Hindlimb muscle (tissue), 1 donor: ENCODE measurements at places on chromosomes 13 and 19. TPM values are rescaled to one million over a fixed set of nuclear protein-coding genes. Genes with fewer than 3 reads are reported as not detected.

Gene C1QTNF9
- 8.7 TPM for polyA plus RNA-seq

DNA sequence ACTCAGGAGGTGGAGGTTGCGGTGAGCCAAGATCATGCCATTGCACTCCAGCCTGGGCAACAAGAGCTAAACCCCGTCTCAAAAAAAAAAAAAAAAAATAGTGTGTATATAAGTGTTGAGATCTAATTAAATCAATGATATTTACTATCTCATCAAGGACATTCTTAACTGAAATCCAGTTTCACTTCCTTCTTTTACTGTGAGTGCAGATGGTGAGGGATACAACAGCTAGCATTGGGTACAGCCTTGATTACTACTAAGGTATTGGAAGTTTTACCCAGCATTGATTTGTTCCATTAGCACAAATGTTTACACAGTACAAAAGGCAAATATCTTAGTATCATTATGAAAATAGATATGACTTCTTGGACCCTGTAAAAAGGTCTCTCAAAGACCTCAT, 546.6 kb downstream of the KCTD12 start:
- no peak for DNase-seq

Gene HMG20B
- 36.5 TPM for polyA plus RNA-seq

Gene IGSF23
- polyA plus RNA-seq = not detected

DNA sequence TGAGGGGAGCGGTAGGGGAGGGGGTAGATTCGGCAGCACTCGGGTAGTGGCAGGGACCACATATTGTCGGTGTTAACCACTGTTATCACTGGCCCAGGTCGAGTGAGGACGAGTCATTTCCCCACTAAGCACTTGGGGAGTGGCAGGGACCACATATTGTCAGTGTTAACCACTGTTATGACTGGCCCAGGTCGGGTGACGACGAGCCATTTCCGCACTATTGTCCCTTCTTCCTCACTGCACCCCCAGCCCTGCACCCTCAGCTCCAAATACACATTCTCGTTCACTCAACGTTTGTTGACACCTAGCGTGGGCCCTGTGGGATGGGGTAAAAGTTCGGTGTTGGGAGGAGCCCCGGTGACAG, 467 bp upstream of the CLN5 start:
- DNase-seq = no peak

DNA sequence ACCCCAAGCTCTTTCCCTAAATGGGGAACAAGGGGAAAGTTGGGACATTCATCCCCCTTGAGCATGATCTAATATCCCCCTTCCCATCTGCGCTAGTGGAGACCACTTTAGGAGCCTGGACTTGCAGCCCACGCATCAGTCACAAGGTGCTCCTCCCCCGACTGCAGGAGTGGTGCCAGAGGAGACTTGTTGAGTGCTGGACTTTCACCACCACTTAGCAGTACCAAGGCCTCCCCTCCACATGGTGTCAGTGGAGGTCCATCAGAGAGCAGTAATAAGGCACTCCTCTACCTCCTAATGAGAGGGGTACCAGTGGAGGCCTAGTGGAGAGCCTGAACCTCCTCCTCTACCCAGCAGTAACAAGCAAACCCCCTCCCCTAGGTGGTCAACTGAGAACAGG, 22.5 kb downstream of the CAB39L start:
- no peak for DNase-seq

Gene N4BP2L1
- polyA plus RNA-seq = 9.5 TPM

DNA sequence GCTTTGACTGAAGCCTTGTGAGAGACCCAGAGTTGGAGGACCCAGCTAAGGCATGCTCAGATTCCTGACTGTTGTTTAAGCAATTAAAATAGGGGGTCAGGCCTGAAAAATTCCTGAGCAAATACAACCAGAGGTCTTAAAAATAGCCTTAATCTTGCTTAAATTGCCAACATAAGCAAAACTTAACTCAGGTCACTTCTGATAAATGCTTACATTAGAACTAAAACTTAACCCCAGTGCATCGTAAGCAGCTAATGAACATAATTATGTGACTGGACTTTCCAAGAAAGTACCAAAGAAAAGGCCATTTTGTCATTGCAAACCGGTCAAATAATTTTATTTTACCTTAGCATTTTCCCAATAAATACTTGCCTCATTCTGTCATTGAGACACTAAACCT, 294.5 kb downstream of the ENOX1 start:
- DNase-seq = no peak

Gene PGLYRP1
- polyA plus RNA-seq = 0.83 TPM

Gene RUBCNL
- polyA plus RNA-seq = 2.8 TPM

Gene FGF14
- 0.04 TPM for polyA plus RNA-seq

DNA sequence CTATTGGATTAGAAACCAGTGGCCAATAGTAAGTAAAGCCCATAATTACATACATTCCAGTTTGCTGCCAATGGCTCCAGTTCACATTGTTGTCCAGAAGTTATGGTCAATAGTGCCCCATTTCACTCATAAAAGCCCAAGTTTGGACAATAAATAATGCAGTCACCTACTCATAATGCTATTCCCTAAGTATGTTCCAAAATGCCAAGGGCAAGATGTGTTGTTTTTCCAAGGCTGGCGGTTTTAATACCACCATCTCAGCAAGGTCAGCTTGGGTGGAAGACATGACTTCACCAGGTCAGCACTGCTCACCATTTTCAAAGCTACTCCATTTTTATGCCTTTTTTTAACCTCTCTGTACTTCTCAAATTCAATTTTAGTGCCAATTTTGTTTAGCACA, 32.7 kb downstream of the KCTD12 start:
- no peak for DNase-seq

GRCh38 chr13:34897220-34897619, 44.9 kb upstream of the NBEA start:
- DNase-seq = no peak

DNA sequence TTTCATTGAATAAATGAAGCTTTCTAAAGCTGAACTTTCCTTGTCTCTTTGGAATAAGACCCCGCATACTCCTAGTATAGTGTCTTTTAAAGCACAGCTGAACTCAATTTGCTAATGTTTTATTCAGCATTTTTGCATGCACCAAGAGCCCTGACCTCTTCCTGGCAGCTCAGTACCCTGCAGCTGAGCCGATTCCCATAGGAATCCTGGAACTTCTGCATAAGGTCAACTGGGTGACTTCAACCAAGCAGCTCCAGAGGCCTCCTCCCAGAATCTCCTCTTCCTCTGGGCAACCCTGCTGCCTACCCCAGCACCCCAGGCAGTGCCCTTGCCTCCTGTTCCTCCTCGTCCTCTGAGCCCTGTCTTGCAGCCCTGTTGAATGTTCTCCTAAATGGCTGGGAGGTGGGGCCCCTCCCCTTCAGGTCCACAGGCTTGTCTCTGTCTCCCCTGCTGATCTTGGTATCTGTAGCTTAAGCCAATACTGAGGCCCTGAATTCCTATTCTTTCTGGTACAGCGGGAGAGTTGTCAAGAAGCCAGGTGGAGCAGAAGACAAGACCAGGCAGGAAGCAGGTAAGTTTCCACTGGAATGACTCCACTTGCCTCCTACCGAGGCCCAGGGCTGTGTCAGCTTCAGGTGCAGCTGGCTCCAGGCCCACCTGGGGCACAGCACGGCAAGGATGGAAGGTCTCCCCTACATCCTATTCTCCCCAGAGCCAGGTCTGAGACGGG, 23.6 kb upstream of the CCDC124 start:
- no peak for DNase-seq

- DNase-seq = no peak
These were observed 150.2 kb downstream of the ZNF536 start for GRCh38 chr19:30522341-30522740.

Gene HRC
- 187 TPM for polyA plus RNA-seq

DNA sequence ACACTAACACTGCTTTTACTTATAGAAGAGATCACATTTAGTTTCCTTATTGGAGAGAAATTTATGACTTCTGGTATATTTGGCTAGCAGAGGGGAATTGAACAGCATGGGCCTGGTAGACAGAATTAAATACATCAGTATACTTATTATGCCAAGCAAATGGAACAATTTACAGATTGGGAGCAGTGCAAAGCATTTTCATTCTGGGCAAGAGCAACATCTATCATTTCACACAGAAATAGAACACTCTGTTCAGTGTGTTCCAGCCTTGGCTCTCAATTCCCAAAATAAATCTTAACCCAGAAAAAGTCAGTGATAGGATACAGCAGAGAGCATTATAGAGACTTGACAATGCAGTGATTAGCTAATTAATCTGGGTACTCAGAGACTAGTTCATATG, 604.0 kb upstream of the SLITRK6 start:
- DNase-seq = no peak

DNA sequence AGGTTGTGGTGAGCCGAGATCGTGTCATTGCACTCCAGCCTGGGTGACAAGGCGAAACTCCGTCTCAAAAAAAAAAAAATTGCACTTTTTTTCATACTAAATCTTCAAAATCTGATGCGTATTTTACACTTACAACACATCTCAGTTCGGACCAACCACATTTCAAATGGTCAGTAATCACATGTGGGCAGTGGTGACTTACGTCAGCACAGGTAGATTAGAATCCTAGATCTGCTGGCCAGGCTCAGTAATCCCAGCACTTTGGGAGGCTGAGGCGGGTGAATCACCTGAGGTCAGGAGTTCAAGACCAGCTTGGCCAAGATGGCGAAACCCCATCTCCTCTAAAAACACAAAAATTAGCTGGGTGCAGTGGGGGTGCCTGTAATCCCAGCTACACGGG, 1.6 kb upstream of the FARSA start:
- DNase-seq = no peak

- DNase-seq = no peak
These were observed 14.7 kb downstream of the C13orf46 start for GRCh38 chr13:113959198-113959597.

Gene ITGBL1
- 0.36 TPM for polyA plus RNA-seq

Gene SPRY2
- 72.4 TPM for polyA plus RNA-seq

GRCh38 chr13:44726214-44726613, 150.1 kb upstream of the TSC22D1 start:
- DNase-seq = no peak

DNA sequence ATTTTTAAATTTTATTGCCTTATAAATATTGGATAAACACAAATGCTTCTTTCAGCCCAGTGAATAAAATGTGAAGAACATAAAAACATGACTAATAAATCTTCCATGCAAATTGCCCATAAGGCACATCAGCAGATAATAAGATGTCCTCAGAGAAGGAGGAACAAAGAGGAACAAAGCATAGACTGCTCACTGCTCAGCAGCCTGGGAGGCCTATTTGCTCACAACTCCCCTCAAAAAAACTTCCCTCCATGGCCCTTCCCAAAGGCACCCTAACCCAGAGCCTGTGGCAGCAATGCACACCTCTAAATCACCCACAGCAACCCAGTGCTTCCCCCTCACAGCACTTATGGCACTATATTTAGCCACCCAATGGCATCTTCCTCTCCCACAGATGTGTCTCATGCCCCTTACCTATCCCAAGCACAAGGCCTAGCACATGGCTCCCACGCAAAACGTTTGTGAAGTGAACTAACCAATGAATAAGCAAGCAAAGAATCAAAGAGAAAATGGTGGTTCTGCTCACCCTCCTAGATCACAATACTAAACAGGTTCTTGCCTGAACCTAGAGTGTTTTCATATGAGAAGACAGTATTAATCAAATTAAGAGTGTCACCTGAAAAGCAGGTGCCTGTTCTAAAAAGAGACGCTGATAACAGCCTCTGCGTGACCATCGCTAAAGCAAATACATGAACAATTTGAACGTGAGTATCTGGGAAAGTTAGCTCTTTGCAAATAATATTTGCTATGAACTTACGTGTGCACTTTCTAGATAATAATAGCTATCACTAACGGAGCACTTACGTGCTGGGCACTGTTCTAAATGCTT, 96.9 kb downstream of the TBC1D4 start:
- no peak for DNase-seq

DNA sequence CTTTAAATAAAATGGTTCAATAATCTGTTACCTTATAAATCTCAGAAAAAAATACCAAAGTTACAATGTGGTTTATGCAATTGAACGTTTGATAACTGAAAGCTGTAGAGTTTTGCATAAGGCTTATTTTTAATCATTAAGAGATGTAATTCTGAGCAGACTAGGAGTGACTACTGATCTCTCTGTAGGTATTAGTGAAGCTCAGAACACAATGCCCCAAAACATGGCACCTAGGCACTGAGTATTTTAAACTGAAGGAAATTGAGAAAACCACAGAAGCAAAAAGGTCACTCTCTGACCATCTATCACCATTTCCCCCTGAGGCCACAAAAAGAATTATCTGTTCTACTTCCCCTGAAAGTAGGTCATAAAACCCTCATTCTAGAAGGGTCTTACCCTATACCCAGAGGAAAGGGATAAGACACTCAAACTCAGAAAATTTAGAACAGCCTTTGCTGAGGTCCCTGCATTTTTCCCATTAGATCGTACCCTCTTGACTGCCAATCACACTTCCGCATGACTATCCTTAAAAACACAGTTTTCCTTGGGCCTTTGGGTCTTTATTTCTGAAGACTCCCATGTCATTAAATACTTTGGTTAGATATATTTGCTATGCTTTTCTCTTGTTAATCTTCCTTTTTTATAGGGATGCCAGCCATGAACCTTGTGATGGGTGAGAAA, 158.1 kb downstream of the PCDH9 start:
- no peak for DNase-seq

DNA sequence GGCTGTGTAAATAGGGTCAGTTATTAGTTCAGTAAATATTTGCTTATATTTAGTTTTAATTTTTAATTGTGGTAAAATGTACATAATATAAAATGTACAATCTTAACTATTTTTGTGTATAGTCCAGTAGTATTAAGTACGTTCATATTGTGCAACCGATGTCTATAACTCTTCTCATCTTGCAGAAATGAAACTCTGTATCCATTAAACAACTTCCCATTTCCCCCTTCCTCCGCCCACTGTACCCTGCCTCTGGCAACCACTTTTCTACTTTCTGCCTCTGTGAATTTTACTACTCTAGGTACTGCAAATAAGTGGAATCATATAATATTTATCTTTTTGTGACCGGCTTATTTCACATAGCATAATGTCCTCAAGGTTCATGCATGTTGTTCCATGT, 24.4 kb downstream of the UBAC2 start:
- no peak for DNase-seq

Gene CEBPA
- 10.9 TPM for polyA plus RNA-seq

DNA sequence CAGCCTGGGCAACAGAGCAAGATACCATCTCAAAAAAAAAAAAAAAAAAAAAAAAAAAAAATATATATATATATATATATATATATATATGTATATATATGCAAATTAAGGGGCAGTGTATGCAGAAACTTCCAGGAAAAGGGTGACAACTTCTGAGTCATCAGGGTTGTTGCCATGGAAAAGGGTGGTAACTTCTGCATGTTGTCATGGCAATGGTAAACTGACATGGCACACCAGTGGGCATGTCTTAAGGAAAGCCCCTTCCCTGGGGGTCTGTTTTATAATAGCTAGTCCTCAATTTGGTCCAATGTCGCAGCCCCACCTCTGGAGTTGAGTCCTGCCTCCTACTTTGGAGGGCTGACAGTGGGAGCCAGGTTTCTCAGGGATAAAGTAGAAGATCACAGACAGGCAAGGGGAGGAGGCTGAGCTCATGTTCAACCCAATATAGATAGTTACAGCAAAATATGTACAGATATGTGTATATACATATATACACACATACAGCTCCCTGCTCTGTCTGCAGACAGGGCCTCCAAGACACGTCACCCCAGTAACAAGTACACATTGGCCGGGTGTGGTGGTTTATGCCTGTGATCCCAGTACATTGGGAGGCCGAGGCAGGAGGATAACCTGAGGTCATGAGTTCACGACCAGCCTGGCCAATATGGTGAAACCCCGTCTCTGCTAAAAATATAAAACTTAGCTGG, 7.2 kb upstream of the FCHO1 start:
- DNase-seq = no peak

- DNase-seq = no peak
These were observed 66.9 kb upstream of the TM9SF2 start for GRCh38 chr13:99434258-99434788.

GRCh38 chr13:99323488-99323887, 16.3 kb upstream of the GPR183 start:
- no peak for DNase-seq

- DNase-seq = no peak
These were observed 6.1 kb downstream of the OSCAR start for GRCh38 chr19:54094426-54095000.
